ENCODE measurements at places on chromosomes 13 and 19.

- DNase-seq, result no peak
Measured at GRCh38 chr13:97221046-97221445, 1.1 kb upstream of the MBNL2 start.

DNA sequence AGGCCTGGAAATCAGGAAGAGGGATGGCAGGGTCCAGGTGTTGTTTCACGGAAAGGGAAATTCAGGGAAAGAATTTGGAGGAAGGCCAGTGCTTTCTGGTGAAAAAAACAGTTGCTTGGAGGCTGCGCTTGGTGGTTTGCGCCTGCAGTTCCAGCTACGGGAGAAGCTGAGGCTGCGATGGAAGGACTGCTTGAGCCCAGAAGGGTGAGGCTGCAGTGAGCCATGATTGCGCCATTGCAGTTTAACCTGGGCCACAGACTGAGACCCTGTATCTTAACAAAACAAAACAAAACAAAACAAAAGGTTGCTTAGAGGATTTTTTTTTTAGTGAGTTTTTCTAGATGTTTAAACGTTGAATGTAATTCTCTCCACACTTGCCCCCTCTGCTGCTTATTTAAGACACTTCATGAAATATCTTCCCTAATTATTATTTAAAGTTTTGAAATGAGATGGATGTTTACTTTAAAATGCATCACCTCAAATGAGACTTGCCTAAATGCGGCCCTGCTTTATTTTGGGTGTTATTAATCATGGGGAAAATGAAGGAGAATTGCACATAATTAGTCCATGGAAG, 75.4 kb upstream of the TRPC4 start:
- DNase-seq, result no peak

DNA sequence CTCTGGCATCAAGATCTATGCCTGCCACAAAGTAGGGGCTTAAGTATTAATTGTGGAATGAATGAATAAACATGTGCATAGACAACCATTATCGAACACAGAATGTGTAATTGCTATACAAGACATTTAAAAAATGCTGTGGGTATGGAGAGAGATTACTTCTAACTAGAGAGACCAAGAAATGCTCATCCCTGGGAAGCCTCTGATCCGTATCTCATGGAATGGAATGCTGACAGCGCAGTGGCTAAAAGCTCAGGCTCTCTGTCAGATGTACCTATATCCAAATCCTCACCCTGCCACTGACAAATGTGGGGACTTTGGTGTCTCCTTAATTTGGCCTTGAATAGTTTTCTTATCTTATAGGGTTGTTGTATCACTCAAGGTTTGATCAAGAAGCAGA, 22.7 kb upstream of the MBNL2 start:
- no peak for DNase-seq

- DNase-seq, result no peak
Measured at GRCh38 chr13:42984026-42984425, 8.0 kb downstream of the EPSTI1 start.

- DNase-seq, result no peak
Measured at GRCh38 chr19:46978171-46978869, 41.3 kb upstream of the NPAS1 start.

GRCh38 chr19:15248648-15249527, 16.6 kb upstream of the EPHX3 start:
- DNase-seq, result peak; percentile 93

GRCh38 chr13:40692946-40693345, 26.5 kb upstream of the FOXO1 start:
- DNase-seq, result no peak

DNA sequence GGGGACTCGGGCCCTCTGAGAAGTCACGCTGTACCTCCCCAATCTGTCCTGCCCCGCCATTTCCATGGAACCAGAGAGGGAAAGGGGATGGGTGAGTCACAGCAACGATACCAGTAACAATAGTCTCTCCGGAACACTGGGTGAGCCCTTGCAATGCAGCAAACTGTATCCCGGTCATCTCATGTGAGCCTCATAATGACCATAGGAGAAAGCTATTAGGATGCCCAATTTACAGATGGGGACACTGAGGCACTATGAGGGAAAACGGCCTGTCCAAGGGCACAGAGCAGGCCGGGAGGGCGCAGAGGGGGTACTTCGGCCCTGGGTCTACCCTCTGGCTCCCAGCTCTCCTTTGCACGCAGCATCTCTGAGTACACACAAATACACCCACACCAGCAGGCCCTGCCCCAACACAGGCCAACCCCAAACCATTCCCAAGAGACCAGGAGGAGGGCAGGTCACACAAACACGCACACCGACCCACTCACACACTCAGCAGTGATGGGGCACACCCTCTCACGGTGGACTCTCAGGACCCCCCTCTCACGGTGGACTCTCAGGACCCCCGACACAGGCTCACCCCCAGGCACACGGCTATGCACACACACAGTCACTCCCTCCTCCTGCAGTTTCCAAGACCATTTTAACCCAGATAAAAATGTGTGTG, 18.2 kb downstream of the LRRC4B start:
- no peak for DNase-seq
